ENCODE measurements at places on chromosomes 4 and X.
A peak's percentile ranks its signal among the peaks of the same experiment; 100 is the strongest.

GRCh38 chr4:26609868-26610267, 26.0 kb downstream of the TBC1D19 start:
- DNase-seq: no peak

- no peak for DNase-seq
These were observed 682.4 kb downstream of the DACH2 start for GRCh38 chrX:86830685-86831084.

DNA sequence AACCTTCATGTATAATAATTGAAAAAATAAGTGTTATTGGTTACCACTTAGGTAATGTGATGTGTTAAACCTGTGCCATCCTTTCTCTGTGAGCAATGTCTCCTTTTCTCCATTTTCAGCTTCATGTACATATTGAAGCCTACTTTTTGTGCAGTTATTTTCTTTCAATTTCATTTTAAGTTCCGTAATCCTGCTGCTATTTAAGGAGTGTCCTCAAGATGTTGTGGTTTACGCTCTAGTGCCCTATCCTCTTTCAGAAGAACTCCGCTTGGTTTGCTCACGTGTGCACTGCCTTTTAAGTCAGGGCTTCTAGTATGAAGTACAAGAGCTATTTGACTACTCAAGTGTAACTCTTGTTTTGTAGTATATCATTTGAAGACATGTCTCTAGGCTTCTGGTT, 2253.2 kb upstream of the TENM3 start:
- DNase-seq: no peak

DNA sequence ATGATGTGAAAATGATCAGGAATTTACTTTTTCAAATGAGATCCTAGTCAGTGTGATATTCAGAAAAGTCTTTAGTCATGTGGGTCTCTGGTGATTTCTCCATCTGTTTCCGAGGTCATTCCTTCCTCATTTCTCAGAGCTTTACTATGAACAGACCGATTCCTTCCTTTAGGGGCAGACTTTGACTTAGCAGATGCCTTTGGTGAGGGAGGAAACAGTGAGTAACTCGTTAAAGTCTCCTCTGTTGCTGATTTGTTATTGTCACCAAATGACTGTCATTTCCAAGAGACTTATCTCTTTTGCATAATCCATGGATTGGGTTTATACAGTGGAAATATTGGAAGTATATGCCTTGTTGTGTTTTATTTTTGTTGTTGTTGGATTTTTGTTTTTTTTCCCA, 76.2 kb upstream of the CD99 start:
- no peak for DNase-seq

DNA sequence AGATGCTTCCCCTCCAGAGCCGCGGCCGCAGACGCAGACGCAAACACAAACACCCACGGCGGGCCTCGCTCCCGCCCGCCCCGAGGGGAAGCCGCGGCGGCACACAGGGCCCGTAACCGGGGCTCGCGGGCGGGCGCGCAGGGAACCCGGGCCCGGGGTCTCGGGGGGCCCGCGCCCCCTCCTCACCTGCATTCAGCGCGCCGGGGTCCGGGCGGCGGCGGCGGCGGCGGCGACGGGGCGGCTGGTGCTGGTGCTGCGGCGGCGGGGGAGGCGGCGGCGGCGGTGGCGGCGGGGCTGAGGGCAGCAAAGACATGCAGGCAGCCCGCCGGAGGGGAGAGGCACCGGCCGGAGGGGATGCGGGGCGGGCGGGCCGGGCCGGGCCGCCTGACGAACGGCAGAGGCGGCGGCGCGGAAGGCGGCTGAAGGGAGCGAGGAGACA, 255 bp upstream of the CNOT6L start:
- DNase-seq: peak; percentile 75

DNA sequence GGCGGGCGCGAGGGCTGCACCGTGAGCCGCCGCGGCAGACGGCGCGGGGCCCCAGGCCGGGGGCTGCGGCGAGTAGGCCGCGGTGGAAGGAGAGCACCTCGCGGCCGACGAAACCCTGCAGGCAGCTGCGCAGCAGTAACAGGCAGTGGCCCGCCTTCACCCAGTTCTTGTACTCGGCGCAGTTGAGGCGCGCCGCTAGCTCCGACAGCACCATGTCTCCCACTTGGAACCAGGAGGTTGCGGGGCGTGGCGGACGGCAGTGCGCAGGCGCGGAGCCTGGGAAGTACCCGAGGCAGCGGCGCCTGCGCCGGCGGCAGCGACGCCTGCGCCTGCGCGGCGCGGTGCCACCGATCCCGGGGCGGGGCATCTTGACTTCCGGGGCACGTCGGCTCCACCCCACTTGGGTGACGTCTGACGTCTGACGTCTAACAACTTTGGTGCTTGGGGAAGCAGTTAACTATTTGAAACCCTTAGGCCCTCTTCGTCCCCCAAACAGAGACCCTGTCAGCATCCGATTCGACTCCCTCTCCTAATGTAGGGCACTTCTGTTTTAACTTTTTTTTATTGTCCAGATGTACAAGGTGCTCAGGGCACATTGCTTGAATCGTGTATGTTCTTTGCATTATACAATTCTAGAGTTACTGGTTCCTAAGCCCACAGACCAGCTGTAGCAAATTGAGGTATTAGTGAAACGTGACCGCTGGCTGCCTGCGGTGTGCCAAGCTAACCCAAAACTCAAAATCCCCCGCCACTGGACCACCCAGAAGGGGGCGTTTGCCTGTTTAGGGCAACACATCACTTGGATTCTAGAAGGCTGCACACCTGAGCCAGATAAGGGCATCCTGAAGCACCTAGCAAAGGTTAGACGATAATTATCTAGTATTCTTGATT, at the start of gene CXorf38:
CXorf38 (minus strand) TSS at position 255 of the 891 bp plus-strand sequence; CDS start at position 214, 41 bp downstream.
- DNase-seq: peak; percentile 82

DNA sequence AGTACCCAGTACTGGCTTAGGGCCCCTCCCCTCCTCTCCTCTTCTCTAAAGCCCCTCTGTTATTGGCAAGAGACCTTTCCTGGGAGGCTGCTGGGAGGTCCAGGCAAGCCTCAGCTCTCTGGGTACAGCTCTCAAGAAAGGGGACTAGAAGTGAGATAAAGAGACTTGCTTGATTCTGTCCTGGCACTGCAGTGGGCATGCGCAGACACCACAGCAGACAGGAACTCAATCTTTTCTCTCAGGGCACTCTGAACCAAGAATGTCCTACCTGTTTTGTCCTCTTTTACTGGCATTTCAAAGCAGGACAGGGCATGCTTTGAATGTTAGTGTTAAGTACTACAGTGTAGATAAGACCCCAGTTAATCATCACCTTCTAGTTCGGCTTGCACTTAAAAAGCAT, 74.9 kb downstream of the NYX start:
- DNase-seq: no peak

DNA sequence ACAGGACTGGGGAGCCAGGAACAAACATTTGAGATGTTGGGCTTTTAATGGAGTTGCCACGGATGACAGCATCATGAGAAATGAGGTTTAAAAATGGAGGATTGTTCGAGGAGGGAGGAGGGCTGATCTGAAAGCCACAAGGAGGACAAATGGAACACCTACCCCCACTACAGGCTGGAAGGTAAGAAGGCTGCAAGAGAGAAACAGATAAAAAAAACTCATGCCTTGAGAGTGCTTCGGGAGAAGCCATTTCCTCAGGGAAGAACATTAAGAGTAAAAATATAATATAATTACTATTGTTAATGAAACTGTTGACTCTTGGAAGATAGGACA, 119.5 kb upstream of the MAP9 start:
- no peak for DNase-seq

DNA sequence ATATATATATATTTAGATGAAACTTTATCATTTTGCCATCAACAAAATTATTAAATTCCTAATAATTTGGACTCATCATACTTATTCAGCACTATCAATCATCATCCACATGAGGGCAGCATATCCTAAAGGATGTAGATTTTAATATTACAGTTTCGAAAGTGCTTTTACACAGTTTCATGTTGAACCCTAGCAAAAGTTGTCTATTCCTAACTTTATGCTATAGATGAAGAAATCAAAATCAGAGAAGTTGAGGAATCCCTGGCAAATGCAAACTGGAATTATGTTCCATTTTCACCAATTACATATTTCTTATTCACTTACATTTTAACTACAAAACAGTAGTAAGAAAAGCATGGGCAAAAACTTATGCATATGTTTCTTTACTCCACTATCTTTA, 36.6 kb upstream of the UGT2A1 start:
- no peak for DNase-seq

DNA sequence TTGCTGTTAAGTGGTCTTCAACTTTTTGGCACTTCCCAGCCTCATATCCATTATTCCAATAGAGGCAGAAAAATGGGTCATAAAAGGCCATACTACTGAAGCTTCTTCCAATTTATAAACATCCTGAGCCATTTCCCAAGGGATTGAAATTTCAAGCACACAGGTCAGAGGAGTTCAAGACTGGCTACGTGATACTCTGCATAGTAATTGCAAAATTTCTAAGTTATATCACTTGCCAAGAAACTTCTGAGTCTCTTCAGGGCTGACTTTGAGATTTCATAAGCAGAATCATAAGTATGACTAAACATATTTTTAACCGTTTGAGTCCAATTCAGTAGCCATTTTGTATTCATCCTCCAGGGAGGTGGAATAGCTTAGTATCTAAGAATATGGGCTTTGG, 75.6 kb upstream of the RXFP1 start:
- DNase-seq: no peak

GRCh38 chr4:80091688-80092087, 18.7 kb upstream of the ANTXR2 start:
- DNase-seq: no peak

GRCh38 chr4:87087015-87087414, 133.4 kb downstream of the KLHL8 start:
- no peak for DNase-seq

DNA sequence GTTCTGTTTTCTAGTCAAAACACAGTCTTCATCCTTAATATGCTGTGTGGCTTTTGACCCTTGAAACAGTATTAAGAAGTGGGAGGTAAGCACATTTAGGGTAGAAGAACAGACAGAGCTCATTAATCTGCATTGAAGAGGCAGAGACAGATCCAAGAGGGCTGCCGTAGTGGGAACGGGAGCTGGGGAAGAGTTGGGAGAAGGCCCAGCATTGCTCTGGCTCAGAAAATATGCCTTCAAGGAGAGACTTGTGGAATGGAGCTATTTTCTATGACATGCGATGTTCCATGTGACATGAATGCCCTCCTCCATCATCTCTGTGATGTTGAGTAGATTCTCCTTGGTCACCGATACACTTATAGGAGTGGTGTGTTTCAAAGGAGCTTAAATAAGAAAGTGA, 273.3 kb upstream of the BOD1L1 start:
- DNase-seq: no peak

DNA sequence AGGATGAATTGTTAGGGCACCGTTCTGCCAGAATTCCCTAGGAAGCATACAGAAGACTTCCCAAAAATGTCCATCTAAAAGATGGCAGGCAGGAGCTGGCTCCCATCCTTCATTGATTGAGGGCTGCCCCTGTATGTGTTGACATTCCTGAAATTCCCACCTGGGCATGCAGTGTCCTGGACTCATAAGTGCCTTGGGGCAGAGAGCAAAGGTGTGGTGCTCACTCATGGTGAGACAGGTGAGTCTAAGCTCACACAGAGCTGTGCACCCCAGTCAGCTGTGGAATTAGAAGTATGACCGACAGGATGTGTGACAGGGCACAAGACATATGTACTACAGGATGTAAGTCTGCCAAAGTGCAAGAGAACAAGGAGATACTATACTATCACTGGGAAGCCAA, 271.9 kb downstream of the MID1IP1 start:
- DNase-seq: no peak

- DNase-seq: no peak
These were observed 228.4 kb downstream of the SPRY1 start for GRCh38 chr4:123624959-123625358.

DNA sequence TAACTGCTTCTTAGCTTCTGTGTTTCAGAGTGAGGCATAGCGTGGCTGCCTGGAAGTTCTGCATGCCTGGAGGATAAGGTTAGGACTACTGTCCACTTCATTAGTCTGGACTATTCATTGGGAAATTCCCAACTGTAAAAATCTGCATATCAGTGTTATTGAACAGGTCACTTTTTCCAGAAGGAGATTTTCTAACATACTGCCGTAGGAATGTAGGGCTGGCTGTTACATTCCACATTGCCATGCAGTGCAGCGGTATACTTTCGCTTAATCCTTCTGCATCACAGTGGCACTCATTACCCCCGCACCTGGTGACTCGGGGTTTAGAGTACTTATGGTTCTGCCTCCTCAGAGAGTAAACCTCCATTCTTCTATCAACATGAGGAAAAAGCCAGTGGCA, 104.6 kb downstream of the NPFFR2 start:
- DNase-seq: no peak

DNA sequence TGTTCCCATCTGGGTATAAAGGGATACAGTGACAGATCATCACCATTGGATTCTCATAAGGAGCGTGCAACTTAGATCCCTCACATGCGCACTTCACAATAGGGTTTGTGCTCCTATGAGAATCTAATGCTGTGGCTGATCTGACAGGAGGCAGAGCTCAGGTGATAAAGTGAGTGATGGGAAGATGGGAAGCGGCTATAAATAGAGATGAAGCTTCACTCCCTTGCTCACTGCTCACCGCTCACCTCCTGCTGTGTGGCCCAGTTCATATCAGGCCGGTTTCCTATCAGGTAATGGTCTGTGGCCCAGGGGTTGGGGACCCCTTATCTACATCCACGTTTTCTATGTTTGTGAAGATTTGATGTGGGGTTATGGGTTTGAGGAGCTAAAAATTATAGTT, 43.7 kb downstream of the FAT4 start:
- DNase-seq: no peak

GRCh38 chrX:1419545-1420355, 27.8 kb upstream of the SLC25A6 start:
- no peak for DNase-seq

GRCh38 chr4:20028645-20029044, 223.1 kb upstream of the SLIT2 start:
- DNase-seq: no peak

DNA sequence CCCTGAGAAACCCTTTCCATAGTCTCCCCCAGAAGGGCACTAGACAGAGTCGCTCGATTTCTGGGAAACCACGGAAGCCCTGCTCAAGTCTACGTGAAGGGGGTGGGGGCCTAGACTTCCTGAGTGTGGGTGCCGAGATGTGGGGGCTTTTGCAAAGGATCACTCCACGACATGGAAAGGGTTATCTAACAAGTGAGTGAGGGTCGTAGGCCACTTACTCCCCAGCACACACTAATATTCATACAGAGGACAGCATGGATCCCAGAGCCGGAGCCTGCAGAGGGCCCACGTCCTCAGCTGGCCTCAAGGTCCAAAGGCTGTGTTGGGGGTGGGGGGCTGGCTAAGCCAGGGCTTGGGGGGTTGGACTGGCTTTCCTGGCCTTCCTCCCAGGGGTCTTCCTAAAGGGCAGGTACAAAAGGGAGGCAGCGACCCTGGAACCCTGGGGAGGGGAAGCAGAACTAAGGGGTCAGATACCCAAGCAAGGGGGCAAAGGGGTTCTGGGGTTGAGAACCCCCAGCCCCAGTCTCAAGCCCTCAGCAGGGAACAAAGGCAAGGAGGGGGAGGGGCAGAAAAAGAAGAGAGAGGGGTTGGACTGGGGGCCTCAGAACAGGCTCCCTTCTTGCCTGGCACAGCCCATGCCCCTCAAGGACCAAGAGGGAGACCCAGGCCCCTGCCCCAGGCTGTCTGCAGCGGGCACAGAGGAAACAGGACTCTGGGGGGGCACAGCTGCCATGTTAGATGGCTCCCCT, 1.6 kb downstream of the HMX1 start:
- no peak for DNase-seq
